ENCODE measurements at places on chromosomes 13 and 19. TPM values are rescaled to one million over a fixed set of nuclear protein-coding genes. Genes with fewer than 3 reads are reported as not detected.

DNA sequence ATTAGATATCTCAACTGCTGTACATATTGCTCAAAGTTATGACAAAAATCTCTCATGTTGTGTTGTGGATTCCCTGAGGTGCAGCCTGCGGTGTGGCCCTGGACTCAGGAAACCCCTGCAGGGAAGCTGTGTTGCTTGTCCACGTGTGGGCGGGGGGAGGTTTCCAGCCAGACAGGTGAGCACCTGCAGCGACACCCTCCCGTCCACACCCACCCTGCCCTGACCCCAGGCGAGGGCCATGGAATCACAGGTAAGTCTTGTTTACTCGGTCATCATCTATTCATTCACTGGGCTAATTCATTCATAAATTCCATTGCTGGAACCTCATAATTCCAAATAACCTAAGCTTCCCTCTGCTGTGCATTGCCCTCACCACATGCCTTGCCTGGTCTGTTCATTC lies 14.1 kb downstream of the PLPP2 start:
- no peak overlapping the region for H3K4me3 ChIP-seq
- no peaks in the 10 kb centered on the region for H3K36me3 ChIP-seq
- H3K4me1 ChIP-seq: peaks cover 4% of the 10 kb centered on the region
- H3K27ac ChIP-seq: no peak overlapping the region

DNA sequence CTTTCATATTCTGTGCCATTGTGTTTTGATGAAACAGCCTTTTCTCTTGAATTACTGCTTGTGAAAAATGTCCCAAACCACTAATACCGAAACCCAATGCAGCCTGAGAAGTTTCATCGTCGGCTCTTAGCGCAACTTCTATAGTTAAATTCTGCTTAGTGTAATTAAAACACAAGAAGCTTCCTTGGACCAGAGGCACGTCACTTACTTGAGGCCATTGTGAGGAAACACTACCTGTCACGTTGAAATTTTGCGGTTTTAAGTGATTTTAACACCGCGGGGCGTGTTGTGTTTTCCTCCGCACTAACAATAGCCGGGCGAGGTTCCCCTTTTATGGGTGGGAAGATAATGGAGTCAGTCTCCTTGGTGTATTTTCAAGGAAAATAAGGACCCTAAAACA lies 70.9 kb downstream of the GGACT start:
- H3K4me3 ChIP-seq: no peak overlapping the region
- peaks cover 2% of the 10 kb centered on the region for H3K36me3 ChIP-seq
- DNase-seq: no peak
- peaks cover 54% of the 10 kb centered on the region for H3K4me1 ChIP-seq
- H3K27me3 ChIP-seq: peaks cover 5% of the 10 kb centered on the region

The UQCRFS1 gene
- 34.8 TPM for total RNA-seq

The LRP3 gene
- total RNA-seq: 85.6 TPM
